ENCODE measurements at places on chromosomes 1 and 21.

GRCh38 chr1:245698860-245699259, 544.1 kb downstream of the KIF26B start:
- no peak for DNase-seq

- DNase-seq, result no peak
These were observed 352.4 kb downstream of the USP25 start for GRCh38 chr21:16082038-16082816.

DNA sequence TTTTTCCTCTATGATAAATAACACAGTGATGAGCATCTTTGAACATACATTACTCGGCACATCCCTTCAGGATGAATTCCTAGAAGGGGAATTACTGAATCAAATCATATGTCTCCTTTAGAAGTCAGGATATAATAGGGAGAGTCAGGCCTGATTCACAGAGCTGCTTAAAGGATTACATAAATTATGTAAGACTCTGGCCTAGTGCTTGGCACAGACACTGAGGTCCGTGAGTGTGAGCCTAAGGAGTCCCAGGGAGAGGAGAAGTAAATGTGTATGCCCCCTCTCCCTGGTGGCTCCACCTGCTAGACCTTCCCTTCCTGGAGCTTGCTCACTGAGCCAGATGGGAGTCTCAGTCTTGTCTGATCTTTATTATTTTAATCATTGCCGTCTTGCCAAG, 8.6 kb upstream of the FOXE3 start:
- no peak for DNase-seq

- DNase-seq, result no peak
These were observed 342.2 kb upstream of the NFIA start for GRCh38 chr1:60740154-60740553.

DNA sequence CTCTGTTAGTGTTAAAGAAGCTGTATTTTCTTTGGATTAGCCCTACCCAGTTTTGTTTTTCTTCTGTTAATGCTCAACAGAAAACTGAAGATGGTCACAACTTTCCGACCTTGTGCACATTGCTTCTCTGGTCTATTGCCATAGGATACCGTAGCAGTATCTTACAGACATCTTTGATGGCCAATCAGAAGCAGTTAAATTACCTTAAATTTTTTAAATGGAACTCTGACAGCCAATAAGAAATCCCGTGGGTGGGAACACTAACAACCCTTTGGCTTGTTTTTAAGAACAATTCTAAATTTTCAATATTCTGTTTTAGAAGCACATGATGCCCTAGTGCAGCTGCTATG, 17.2 kb downstream of the NFYC start:
- no peak for DNase-seq

- DNase-seq, result no peak
These were observed 78.8 kb upstream of the WDR26 start for GRCh38 chr1:224513383-224513782.

DNA sequence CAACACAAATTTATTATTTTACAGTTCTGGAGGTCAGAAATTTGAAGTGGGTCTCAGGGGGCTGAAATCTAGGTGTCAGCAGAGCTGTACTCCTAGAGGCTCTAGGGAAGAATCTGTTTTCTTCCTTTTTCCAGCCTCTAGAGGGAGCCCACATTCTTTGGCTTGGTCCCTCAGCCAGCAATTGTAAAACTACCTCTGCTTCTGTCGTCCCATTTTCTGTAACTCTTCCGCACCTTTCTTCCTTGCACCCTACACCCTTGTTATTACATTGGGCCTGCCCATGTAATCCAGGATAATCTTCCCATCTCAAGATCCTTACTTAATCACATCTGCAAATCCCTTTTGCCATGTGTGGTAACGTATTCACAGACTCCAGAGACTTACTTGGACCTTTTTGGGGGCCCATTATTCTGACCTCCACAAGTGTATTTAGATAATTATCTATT, 24.8 kb upstream of the THEM4 start:
- no peak for DNase-seq

DNA sequence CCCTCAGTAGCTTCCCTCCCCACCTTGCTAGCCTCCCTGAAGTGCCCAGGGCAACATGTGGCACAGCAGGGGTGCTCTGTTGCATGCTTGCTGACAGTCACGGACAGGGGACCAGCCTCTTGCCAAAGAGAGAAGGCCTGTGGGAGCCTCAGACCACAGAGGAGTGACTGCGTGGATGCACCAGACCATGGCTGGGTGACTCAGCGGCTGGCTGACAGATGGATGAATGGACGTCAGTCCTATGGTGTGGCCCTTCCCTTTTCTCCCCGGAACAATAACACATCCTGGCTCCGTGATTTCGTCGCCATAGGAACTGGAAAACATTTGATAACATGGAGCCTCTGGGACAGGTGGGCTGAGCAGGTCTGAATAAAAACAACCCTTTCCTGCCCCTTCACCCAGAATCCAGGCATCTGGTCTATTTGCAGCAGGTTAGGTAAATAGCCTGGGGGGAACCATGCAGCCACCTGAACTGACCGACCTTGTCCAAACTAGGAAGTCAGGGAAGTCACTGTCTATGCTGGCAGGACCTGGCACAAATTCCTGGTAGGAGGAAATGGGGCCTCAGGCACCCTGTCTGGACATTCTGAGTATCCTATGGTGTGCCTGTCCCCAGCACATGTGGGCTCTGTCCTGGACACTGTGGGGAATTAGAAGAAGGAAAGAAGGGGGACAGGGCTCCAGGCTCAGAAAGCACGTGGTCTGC, 53.3 kb downstream of the NENF start:
- no peak for DNase-seq

DNA sequence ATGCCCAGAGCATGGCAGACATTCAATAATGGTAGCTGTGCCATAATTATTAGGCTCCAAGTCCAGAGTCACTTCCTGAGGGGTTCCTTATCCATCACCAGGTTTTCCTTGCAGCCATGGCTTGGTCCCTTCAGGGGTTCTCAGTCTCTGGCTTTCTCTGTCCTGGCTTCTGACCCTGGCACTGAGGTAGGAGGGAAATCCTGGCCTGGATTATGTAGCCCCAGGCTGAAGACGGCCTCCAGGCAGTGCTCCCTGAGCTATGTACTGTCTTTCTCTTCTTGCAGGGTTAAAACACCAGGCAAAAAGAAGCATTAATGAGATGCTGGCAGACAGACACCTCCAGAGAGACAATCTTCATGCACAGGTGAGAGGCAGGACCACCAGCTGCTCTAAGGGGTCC, 9.5 kb upstream of the PADI3 start:
- no peak for DNase-seq

- DNase-seq, result no peak
These were observed 574.9 kb upstream of the CAMK1G start for GRCh38 chr1:209008586-209008985.

GRCh38 chr1:159802111-159802510, at the start of gene FCRL6:
FCRL6 (plus strand) TSS chr1:159802360; CDS start chr1:159802425, 65 bp downstream.
- DNase-seq, result no peak

GRCh38 chr1:153262462-153263157, 3.1 kb downstream of the LORICRIN start:
- no peak for DNase-seq

GRCh38 chr1:8211883-8212579, 105.9 kb upstream of the SLC45A1 start:
- no peak for DNase-seq

- DNase-seq, result no peak
These were observed 231.0 kb downstream of the NRIP1 start for GRCh38 chr21:14833666-14834351.

DNA sequence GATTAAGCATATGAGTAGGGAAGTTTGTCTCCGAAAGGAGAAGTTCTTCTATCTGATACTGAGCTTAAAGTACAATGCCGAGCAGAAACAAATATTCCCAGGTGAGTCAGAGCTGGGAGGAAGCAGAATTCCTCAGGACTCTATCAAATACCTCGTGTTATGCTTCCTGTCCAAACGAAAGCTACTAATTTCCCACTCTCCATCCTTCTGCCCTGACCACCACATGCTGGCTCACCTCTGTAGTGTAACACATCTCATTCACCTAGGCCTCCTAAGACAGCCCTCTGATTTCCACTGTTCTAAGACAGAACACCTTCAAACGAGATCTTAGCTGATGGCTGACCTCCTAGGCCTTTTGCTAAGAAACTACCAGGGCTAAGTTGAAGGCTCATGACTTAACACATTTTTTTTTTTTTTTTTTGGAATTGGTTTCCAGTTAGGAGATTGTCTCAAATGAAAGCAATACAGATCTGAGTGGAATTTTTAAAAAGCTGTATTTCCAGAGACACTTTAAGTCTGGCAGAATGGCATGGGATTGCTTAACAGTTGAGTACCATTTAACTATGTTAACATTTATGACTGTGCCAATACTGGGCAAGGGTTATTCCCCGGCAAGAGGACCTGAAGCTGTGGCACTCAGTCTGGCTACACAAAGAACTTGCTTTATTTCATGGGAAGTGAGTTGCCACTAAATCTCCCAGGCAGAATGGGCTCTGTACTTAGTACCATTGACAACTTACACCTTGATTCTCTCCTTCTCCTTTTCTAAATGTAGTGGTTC, 583.4 kb downstream of the DPYD start:
- no peak for DNase-seq

GRCh38 chr21:46371204-46372013, 47.5 kb downstream of the PCNT start:
- DNase-seq, result no peak

- no peak for DNase-seq
These were observed 187.6 kb upstream of the FAM78B start for GRCh38 chr1:166354406-166354805.

- no peak for DNase-seq
These were observed 11.9 kb downstream of the PTPN22 start for GRCh38 chr1:113859478-113860175.

DNA sequence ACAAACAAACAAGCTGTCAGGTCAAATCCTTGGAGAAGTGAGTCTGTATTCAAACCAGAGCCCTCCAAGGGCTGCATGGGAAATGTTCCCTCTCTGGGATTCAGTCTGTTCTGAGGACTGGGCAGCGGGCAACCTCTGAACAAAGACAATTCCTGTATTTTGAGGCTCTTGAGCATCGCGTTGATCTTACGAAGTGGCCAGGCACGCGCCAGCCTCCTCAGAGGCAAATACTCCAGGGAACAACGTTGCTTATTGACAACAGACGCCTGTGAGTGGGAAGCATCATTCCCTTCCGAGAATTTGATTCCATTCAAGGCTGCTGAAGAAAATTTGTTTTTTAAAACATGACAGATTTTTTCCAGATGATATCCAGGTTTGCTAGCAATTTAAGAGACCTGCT, 20.0 kb upstream of the TACSTD2 start:
- DNase-seq, result no peak

DNA sequence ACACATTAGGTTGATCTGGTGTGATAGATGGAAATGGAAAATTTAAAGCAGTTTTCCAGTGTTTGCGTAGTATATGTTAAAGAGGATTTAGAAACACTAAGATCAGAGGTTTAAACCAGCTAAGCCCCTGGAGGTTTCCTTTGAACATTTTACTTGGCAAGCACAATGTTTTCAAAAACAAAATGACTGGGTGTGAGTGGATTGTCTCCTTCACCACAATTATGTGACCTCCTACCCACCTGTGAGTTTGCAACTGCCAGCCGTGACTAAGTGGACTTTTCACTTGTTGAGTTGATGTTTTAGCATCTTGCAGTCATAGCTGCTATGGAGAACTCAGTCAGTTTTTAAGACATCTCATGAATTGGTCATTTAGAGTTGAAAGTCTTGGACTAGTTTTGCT, 4.7 kb downstream of the CCDC190 start:
- no peak for DNase-seq

GRCh38 chr21:33024201-33025103, 1.3 kb upstream of the OLIG2 start:
- DNase-seq, result no peak

- DNase-seq, result no peak
These were observed 9.9 kb upstream of the C1QA start for GRCh38 chr1:22626237-22627157.

- no peak for DNase-seq
These were observed at the start of gene UBE2Q1 for GRCh38 chr1:154557939-154558719. UBE2Q1 (minus strand) TSS chr1:154558662; CDS start chr1:154558553, 109 bp downstream.

- DNase-seq, result no peak
These were observed 176.7 kb downstream of the LYPLAL1 start for GRCh38 chr1:219350172-219350931.

Measured in activated naive CD4-positive, alpha-beta T cell (primary cell).